Cerebellum (tissue), 4 donors: ENCODE measurements at places on chromosomes 1 and 21. TPM values are rescaled to one million over a fixed set of nuclear protein-coding genes. Genes with fewer than 3 reads are reported as not detected.
A peak's percentile ranks its signal among the peaks of the same experiment; 100 is the strongest.

DNA sequence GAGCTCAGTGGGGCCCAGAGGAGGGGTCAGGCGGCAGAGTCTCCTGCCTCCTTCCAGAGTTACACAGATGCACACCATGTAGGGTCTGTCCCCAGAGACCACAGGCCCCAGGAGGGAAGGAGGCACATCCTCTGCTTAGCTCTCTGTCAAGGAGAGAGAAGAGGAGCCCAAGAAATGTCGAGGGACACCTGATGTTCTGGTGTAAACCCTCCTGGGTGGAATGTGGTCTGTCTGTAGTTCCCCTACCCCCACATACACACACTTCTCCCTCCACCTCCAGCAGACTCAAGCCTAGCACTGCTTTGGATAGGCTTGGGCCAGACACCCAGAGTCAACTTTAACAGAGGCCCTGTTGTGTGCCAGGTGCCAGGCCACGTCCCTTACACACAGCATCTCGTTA, 34.2 kb downstream of the KIF21B start:
- no peak for DNase-seq

GRCh38 chr21:36030581-36031189, 29.6 kb downstream of the SETD4 start:
- DNase-seq, result no peak

- DNase-seq, result no peak
Measured at GRCh38 chr1:80445033-80445432, 1355.7 kb upstream of the ADGRL2 start.

DNA sequence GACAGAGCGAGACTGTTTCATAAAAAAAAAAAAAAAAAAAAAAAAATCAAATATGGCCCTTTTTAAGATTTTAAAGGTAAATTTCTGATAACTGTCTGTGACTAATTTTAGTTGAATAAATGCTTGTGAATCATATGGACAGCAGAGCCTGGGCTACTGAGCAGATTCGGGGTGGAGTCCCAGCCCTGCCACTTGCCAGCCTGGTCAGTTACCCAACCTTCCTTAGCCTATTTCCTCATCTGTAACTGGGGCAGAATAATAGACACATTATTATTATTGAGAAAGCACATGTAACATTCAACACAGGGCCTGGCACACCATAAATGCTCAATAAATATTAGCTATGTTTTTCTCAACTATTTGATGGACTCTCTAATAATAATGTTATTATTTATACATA, 11.2 kb upstream of the H3-3A start:
- DNase-seq, result no peak

- no peak for DNase-seq
Measured at GRCh38 chr1:53722025-53722424, 16.9 kb downstream of the GLIS1 start.

DNA sequence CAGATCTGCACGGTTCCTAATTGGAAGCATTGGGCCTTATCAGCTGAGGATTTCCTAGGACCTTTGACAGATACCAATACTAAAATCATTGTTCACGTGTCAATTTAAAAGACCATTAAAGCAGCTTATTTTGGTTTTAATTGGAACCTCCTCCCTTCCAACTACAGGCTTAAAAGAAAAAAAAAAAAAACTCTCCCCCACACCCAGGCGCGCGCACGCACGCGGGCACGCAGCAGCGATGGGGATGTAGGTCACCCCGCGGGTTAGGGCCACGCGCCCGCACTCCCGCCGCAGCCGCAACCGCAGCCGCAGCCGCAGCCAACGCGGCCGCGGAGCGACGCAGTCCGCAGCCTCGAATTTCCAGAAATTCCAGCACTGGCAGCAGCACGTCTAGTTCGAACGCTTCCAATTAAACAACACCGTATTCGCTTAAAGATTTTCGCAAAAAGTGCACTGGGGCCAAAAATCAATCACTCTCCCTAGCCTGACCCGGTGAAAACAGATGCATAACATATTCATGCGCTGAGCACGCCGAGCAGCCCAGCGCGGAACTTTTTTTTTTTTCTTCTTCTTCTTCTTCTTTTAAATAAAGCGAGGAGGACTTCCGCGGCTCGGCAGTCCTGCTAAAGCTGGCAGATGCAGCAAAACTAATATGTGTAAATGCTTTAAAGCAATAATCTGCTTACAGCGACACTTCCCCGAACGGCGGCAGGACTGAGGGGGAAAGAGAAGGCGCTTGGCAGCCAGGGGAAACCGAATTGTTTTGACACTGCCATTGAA, 13.3 kb upstream of the BARHL2 start:
- DNase-seq, result peak; percentile 72

GRCh38 chr1:162230517-162230916, 146.1 kb downstream of the SPATA46 start:
- no peak for DNase-seq

DNA sequence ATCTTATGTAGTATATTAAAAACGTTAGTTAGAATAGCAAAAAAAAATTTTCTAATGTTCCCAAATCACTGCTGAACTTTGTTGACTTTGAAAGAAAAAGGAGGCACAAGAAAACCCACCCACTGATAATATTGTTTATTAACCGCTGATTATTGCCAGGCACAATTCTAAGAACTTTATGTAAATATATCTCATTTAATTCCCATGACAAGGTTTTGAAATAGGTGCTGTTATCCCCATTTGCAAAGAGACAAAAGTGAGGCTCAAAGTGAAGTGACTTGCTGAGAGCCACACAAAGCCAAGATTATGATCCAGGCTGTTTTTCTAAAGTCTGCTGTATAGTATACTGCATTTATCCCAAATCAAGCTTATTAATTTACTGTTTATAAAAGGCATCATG, 56.4 kb downstream of the SASS6 start:
- DNase-seq, result no peak

DNA sequence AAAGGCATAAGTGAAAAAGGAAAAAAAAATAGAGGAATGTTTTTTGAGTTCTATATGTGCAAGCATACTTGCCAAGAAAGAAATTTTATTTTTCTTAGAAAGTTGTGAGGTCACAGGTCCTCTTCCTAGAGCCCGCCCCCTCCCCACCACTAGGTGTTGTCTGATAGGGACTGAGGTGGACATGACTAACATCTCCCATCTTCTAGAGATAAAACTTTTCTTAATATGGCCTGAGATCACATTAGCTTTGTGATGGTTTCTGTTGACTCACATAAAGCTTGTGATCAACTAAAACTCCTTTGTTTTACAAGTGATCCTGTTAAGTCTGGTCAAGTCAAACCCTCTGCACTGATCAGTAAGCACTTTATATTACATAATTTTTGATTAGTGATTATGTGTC, 33.4 kb upstream of the CITED4 start:
- no peak for DNase-seq

DNA sequence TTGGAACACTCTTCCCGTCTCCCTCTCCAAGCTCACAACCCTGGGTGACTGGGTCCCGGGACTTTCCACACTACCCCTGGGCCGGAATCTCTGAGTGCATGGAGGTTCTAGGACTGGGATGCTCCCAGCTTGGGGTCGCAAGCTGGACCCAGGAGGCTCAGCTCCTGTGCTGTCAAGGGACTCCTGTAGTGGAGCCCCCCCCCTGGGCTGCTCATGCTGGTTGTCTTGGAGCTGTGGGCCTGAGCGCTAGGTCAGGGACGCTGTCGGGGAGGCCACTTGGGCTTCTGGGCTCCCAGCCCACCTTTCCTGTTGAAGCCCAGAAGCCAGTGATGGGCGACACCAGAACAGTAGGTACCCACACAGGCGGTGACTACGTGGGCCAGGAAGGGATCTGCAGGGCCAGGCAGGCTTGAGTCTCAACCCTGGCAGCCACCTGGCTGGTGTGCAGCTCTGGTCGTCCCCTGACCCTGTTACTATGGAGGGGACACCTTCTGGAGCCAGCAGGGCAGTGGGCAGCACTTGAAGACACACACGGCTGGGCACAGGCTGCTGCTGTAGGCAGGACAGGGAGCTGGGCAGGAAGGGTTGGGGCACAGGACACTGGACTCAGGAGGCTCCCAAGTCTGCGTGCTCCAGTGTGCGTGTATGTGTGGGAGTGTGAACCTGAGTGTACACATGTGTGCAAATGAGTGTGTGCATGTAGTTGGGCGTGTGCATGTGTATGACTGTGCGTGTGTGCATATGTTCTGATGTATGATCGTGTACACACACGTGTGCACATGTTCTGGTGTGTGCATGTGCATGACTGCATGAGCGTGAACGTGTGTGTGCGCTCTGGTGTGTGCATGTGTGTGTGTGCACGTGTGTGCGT, 3.0 kb downstream of the MMEL1 start:
- DNase-seq, result no peak

GRCh38 chr21:19864476-19864875, 1133.7 kb upstream of the NCAM2 start:
- no peak for DNase-seq

- no peak for DNase-seq
Measured at GRCh38 chr1:31297277-31298247, 730 bp downstream of the ZCCHC17 start.

GRCh38 chr1:45535988-45536766, 14.4 kb upstream of the AKR1A1 start:
- no peak for DNase-seq

DNA sequence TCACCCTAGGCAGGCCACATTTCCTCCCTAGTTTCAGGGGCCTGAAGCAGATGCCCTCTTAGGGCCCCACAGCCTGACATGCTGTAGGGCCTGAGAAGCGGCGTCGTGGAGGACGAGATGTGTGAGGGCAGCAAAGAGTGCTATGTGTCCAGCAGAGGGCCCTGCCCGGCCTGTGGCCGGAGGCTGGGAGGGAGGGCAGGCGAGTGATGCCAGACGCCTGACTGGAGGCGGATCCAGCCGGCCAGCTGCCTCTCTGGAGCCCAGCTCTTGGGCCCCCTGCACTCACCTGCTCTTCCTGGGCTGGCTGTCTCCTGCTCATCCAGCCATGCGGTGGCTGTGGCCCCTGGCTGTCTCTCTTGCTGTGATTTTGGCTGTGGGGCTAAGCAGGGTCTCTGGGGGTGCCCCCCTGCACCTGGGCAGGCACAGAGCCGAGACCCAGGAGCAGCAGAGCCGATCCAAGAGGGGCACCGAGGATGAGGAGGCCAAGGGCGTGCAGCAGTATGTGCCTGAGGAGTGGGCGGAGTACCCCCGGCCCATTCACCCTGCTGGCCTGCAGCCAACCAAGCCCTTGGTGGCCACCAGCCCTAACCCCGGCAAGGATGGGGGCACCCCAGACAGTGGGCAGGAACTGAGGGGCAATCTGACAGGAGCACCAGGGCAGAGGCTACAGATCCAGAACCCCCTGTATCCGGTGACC, at the start of gene GPR37L1:
Gene GPR37L1, plus strand, starts transcription at position 279 of the 697 bp plus-strand sequence. Its CDS starts 47 bp downstream, at position 326.
- no peak for DNase-seq

- no peak for DNase-seq
Measured at GRCh38 chr1:230142608-230143210, 75.7 kb downstream of the GALNT2 start.

- no peak for DNase-seq
Measured at GRCh38 chr1:48966583-48966982, 189.9 kb upstream of the BEND5 start.

DNA sequence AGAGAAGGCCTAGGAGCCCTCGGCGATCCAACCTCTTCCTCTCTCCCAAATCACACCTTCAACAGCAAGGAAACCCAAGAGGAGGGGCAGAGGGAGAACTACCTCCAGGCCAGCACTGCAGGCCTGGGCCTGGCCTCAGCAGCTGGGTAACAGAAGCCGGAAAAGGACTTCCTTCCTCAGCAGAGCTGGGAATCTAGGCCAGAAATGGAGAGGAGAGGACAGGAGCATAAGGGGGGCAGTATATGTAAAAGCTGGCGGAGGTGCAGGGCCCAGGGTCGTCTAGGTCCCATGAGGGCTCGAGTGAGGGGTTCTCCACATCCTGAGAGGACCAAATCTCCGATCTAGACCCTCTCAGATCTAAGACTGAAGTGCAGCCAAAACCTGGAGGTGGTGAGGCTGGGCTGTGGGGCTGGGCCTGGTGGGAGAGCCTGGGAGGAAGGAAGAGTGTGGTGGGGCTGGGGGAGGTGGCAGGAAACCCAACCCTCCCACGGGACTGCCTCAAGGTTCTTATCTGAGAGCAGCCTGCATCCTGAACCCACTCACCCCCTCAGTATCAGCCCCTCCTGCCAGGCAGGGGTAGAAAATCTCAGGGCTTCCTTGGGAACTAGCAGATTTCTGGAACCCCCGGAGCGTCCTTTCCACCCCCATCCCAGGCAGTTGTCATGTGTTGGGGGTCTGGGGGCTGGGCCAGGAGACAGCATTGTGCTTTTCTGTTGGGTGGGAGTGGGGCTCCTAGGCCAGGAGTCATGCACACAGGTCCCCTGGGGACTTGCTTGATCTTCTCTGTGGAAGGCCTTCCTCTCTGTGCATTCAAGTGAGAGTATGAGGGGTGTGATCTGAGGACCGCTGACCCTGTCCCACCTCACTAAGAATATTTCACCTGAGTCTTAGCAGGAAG, 33.0 kb downstream of the PIK3C2B start:
- DNase-seq, result no peak

DNA sequence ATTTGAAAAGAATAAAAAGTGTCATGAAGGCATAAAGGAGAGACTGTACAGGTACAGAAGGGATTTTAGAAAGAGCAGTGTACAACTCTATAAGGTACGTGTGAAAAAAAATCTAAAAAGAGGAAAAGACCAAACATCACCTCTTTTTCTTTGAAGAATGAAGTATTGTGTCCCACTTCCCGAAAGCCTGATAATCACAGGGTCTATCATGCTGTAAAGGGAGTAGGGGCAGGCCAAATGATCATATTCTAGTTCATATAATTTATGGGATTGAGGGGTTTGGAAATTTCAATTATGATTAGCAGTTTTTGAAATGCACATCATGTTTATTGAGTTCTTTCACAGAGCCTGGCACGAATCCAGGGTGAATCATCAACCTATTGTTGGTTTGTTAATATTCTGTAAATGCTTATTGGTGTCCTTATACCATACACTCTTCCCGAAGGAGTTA, 910 bp upstream of the RERE start:
- peak; percentile 28 for DNase-seq

DNA sequence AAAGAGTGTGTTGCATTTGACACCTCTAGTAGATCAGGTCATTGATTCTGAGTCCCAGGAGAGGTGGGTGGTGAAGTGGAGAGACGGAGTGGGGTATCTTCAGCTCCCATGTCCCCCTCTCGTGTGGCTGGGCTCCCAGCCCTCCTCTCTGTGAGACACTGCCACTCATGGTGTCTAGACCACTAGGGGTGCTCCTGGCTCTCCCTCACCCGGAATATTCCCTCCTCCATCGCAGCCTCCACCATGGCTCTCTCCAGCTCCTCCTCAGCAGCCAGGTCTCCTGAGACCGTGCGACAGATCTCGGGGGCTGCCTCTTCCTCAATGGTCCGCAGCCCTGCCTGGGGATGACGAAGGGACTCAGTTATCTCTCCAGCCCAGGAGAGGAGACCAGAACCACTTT, 20.6 kb upstream of the KIF21B start:
- DNase-seq, result no peak

GRCh38 chr1:181131255-181131941, 42.9 kb downstream of the IER5 start:
- DNase-seq, result no peak

GRCh38 chr1:231792634-231793033, 166.0 kb downstream of the DISC1 start:
- DNase-seq, result no peak

- no peak for DNase-seq
Measured at GRCh38 chr1:88985032-88985431, 7.4 kb downstream of the KYAT3 start.

Gene PRR9
- total RNA-seq, result not detected

Gene TEX38
- not detected for total RNA-seq

Gene C1orf74
- 2.4 TPM for total RNA-seq

Gene UBL4B
- total RNA-seq, result not detected

Gene RNF186
- not detected for total RNA-seq

Gene ACOT11
- total RNA-seq, result 6.4 TPM

Gene HPDL
- total RNA-seq, result 1.3 TPM

Gene NPPB
- not detected for total RNA-seq

Gene FLG2
- total RNA-seq, result not detected

Gene ZNF593OS
- 1.5 TPM for total RNA-seq
